ENCODE measurements at places on chromosomes 4 and X.

DNA sequence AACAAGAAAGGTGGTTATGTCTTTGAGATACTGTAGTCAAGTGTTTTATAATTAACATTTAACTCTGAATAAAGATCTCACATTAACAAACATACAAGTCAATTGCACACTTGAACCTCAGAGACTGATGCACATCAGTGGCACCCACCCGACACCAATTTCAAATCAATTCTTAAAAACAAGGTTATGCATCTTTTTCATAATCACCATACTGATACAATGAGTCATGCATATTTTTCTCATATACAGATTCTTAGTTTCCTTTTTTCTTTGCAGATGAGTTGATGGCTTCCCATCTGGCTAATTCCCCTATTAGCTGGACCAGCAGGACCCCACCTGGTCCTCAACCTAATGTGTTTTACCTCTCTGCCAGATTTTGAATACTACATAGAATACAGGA, 136.2 kb upstream of the RPL34 start:
- no peak for DNase-seq

- DNase-seq = peak; percentile 95
Observed at GRCh38 chr4:84498935-84499623, at the start of gene NKX6-1. NKX6-1 (minus strand) TSS chr4:84499292; CDS start chr4:84498228, 1,064 bp downstream.

DNA sequence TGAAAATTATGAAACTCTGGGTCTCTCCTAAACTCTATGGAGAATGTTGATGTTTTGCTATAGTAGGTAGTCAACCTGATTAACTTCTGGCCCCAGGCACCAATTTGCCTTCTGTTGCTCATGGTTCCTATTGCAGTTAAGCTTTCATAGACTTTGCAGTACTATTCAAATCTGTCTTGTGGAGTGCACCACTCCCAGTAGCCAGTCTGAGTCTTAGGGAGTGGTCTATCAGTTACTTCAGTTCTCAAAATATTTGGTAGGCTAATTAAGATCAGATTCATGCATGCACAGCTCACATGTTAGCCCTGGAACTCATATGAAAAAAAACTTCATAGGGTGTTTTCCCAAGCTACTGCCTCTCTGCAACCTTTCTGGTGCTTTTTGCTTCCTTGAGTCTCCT, 53.3 kb downstream of the BMP15 start:
- DNase-seq = no peak

GRCh38 chr4:152118819-152119553, 358.2 kb upstream of the GATB start:
- peak; percentile 58 for DNase-seq

DNA sequence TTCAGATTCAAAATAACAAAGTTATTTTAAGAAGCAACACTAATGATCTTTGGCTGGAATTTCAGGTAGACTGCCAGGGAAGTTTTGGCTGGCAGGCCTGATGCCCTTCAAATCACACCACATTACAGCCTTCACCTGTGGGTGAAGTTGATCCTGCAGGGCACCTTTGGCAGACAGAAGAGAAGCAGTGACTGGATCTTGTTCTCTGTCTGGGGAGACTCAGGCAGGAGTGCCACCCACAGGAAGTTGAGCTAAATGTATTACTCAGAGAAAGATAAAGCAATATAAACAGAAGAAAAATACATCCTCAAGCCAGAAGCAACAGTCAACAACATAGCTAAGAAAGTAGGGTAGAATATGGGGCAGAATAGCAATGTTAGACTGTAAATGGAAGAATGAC, 12.8 kb upstream of the CFAP299 start:
- DNase-seq = no peak

- DNase-seq = peak; percentile 50
Observed at GRCh38 chr4:113978561-113979147, 793 bp downstream of the ARSJ start.

DNA sequence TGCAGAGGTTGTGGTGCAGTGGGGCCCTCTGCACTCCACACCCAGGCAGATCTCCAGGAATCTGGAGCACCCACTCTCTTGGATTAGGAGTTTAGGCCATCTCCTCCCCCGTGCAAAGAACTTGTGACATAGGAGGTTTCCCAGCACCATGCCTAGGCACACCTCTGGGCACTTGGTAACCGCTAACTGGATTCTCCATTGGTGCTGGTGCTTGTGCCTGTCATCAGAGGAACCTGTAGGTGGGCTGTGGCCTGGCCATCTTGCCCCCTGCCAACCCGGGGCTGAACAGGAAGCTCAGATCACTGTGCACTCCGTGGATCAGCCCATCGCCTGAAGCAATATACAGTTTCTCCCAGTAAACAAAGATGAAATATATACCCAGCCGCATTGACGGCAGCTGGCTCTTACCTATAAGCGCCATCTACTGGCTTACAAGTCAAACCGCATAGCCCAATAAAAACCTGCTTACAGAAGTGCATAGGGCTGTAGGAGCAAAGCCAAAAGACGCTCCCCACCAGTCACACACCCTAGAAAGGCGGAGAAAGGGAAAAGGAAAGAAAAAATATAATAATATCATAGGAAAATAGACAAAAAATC, 19.1 kb upstream of the TEX13B start:
- no peak for DNase-seq

DNA sequence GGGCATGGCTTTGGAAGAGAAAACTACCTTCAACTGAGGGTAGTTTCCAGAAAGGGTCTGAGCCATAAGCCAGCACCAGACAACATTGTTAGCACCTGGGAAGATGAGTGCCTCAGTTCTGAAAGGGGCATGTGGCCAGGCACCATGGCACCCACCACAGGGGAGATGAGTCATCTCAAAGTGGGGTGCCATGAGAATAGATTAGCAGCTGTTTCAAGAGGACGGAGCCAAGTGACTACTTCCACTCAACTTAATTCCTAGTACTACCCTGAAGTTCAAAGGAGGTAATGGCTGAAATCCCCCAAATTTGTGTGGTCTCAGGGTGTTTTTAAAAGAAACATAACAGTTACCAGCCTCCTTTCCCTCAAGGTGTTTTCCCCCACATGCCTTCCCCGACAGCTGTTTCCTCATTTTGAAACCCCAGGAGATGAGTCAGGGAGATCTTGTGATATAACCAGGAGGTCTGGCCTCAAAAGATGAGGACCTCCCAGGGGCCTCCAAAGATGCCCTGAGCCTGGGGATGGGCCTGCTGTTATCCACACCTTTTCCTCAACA, 27.8 kb upstream of the FTHL17 start:
- no peak for DNase-seq

DNA sequence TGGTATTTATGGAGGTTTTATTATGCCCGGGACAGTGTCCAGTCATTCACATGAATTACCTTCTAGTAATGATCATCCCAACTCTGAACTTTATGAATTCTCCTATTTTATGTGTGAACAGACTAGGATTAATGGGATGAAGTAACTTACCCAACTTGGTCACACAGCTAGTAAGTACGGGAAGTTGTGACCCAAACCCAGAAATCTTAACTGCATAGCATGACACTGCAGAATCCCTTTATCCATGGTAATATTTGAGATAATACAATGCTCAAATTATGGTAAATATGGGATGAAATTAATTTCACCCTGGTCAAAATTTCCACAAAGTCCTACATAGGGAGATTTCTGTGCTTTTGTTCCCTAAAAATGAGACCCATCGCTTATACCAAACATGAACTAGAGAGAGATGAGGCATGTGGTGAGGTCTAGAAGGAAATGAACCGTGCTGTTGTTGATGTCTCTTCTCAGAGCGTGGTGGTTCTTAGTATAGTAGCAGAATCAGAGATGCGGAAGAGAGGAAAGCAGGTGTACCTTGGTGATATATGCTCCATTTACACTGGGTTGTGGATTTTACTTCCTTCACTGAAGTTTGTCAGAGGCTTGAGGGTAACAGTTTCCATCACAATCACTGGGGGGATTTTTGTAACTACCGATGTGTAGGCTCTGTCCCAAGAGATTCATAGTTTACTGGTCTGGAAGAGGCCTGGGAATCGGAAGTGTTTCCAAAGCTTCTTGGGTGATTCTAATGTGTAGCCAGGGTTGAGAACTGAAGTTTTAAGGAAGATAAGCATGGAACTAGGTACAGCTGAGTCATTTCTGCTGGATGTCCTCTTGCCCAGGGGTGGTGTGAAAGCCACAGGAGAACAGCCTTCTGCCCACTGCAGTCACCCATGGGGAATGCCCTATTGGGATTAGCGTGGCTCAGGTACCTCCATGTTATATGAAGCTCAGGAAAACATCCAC, 30.2 kb upstream of the FAM9C start:
- no peak for DNase-seq

GRCh38 chr4:120452001-120452400, 385.4 kb upstream of the MAD2L1 start:
- no peak for DNase-seq

DNA sequence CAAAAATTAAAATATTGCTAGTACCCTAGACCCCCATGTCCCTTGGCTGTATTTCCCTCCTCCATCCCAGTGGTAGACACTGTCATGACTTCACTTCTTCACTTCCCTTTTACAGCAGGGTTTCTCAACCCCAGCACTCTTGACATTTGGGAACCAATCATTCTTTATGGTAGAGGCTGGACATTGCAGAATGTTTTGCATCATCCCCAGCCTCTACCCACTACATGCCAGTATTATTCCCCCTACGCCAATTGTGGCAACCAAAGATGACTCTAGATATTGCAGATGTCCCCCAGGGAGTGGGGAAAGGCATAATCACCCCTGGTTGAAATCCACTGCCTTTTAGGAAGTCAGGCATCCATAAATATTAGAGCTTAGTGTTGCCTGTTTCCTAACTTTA, 138.6 kb downstream of the AMELX start:
- DNase-seq = no peak

- DNase-seq = no peak
Observed at GRCh38 chr4:127139788-127140286, 492.9 kb upstream of the INTU start.

DNA sequence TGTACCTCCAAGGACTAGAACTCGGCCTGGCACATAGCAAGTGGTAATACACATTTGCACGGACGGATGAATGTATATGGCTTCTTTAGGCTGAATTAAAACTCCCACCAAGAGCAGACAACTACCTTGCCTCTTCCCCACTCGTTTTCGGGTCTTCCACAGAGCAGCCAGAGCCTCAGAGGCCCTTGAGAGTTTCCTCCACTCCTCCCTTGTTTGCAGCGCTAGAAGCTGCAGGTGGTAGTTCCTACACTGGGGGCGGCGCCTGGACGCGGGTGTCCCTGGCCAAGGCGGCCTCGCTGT, 10.2 kb upstream of the INTU start:
- DNase-seq = no peak

- DNase-seq = no peak
Observed at GRCh38 chr4:153212736-153213135, 8.5 kb downstream of the TRIM2 start.

- no peak for DNase-seq
Observed at GRCh38 chr4:101205916-101206315, 141.4 kb downstream of the PPP3CA start.

- DNase-seq = no peak
Observed at GRCh38 chr4:25938366-25938765, 24.3 kb downstream of the SMIM20 start.

GRCh38 chrX:107766470-107767150, 9.0 kb downstream of the TSC22D3 start:
- no peak for DNase-seq

- DNase-seq = no peak
Observed at GRCh38 chr4:162061214-162061613, 102.6 kb downstream of the FSTL5 start.

- no peak for DNase-seq
Observed at GRCh38 chr4:109691411-109691920, 11.8 kb downstream of the CASP6 start.

DNA sequence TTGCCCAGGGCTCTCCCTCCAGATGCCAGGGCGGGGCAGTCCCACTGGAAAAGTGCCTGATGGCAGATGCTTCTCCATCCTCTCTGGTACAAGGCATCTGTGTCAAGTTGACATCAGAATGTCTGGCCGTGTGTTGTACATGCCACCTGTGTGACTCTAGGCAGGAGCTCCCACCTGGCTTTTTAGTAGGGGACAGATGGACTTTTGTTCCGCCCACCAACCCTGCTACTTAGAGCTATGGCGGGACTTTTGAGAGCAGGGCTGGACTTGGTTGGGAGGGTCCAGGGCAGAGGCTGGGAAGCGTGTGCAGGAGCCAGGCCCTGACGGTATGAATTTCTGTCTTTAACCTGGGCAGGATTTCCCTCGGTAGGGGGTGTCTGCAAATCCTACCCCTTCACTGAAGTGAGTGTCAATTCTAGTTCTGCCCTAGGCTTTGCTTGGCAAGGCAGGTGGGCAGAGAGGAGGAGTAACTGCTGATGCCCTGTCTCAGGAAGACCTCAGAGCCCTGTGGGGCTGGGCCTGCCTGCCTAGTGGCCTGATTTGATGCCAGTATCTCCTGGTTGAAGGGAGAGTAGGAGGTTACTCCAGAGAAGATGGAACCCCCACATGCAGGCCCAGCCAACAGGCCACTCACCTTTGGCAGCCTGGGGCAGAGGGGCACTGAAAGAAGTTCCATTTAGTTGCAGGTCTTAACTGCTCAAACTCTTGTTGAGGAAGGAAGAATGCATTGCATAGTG, 99.1 kb downstream of the PJA1 start:
- no peak for DNase-seq

GRCh38 chr4:55661398-55662056, 25.4 kb upstream of the NMU start:
- no peak for DNase-seq

GRCh38 chr4:108270466-108271450, 102.0 kb upstream of the LEF1 start:
- DNase-seq = no peak

DNA sequence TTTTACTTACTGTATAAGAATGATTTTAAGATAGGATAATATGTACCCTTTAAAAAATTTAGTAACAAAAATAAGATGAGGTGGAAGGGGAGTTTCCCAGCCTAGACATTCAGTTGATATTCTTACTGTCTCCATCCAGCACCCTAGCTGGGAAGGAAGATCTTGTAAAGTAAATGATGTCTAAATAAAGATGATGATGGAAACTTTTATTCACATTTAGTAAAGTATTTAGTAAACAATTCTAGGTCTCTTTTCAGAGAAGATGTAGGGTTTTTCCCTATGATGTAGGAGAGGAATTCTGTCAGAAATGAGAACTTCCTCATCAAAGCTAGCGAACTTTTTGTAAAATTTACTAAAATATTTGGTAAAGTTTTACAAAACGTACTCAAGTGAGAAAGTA, 136.8 kb downstream of the RAPGEF2 start:
- no peak for DNase-seq

DNA sequence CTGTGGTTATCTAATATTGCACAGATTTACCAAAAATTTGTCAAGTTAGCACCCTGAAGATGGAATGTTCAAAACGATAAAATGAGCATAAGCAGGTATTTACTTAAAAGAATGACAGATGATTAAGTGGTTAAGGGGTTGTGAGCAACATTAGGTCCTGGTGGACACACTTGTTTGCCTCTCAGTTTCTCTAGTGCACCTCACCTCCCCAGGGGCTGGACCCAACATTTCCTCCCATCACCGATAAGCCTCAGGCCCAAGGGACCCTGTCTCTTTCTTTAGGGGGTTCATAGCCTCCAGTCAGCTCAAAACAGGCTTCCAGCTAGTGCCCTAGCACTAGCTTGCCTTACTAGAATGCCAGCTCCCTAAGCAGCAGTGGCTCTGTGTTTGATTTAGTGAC, 88.0 kb downstream of the ATP11C start:
- no peak for DNase-seq
